ENCODE measurements at places on chromosomes 3 and 15.

- DNase-seq, result no peak
These were observed 168.1 kb downstream of the NEK11 start for GRCh38 chr3:131194816-131195215.

GRCh38 chr15:67957435-67958132, 96.5 kb upstream of the PIAS1 start:
- no peak for DNase-seq

GRCh38 chr3:178340506-178340905, 195.7 kb upstream of the KCNMB2 start:
- DNase-seq, result no peak

DNA sequence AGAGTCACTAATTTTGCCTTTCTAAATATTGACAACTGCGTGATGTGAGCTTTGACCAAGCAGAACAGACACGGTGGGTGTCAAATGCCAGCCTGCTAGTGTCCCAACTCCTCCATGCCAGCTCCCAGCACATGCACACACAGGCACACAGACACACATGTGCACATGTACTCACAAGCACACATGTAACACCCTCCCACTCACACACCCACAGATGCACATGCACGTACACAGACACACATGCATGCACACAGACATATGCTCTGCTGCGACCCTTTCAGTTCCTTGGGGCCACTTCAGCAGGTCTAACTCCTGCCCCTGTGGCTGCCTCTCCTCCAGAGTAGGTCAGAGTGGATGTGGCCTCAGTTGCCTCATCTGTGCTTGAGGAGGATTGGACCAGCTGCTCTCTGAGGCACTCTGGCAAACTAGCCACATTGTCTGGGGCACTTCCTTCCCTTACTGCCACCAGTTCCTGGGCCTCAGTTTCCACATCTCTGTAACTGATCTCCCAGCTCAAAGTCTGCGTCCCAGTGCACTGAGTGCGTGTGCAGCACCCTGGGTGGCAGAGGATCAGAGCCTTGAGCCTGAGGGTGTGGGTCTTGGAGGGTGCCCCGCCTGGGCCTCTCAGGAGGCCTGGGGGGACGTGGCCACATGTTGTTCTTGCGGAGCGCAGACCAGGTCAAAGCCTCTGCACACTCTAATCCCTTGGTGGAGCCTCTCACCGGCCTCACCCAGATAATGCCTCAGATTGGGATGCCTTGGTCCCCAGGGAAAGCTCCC, 55.0 kb upstream of the PRR23E start:
- no peak for DNase-seq

GRCh38 chr15:66774001-66774814, 72.2 kb downstream of the SMAD6 start:
- peak; percentile 11 for DNase-seq

DNA sequence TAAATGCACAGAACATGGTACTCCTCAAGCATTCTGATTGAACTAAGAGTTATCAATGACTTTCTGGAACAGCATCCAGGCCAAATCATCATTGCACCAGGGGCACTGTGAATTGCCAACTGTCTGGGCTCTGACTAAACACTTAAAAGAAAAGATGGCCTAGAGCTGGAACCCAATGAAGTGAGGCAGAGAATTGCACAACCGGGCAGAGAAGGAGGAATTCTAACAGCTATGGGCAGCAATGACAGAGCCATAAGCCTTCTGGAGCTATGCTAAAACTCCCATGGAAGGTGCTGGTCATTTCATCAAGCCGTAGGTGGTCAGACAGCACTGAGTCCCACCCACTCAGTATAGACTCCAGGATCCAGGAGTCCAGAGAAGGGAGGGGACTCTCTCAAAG, 48.1 kb upstream of the OXTR start:
- DNase-seq, result no peak

GRCh38 chr15:90358124-90359033, 6.3 kb downstream of the ZNF774 start:
- DNase-seq, result no peak

GRCh38 chr3:124172816-124173215, 180.9 kb upstream of the ROPN1 start:
- no peak for DNase-seq

DNA sequence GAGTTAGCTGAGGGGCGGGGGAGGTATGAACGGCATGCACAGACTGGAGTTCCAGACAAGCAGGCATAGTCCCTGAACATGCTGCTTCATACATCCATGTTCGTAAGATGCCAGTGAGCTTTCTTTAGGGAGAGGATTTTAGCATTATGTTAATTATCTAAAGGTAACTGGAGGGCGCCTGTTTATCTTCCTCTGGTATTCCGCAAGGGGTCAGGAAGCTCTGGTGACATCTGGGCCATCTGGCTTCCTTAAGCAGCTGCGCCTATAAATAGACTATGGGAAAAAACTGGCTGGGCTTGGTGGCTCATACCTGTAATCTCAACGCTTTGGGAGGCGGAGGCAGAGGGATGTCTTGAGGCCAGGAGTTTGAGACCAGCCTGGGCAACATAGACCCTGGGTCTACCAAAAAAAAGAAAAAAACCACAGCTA, 1.5 kb upstream of the FBXO22 start:
- DNase-seq, result no peak

GRCh38 chr15:40469776-40470390, 901 bp upstream of the CHST14 start:
- DNase-seq, result no peak

DNA sequence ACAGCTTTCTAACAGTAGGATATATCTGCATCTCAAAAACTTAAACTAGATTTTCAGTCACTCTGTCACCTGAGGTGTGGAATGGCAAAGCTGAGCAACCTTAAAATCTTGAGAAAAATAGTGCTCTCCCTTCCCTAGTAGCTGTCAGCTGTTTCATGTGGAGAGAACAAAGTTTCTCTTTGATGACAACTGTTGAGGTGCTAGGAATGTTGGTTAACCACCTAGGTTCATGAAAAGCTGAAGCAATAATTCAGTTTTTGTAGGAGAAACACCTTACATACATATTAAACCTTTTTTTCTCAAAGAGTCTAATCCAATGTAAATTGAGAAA, 40.8 kb downstream of the TCF12 start:
- DNase-seq, result no peak

GRCh38 chr15:96627031-96627568, 296.6 kb downstream of the NR2F2 start:
- no peak for DNase-seq

DNA sequence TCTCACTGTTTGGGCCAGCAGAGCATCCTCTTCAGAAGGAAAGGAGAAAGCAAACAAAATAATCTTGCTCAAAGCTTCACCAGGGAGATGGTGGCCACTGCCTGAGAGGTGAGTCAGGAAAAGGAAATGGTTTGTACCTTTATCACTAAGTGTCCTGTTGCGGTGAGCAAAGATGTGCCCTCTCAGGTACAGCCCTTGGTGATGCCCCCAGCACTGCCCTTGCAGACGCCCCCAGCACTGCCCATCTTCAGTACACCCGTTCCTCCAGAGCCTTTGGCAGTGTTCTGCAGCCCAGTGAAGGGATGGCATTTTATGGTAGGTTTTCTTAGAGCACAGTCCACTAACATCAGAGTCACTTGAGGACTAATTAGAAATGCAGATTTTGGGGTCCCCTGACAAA, 92.3 kb downstream of the ZNF621 start:
- no peak for DNase-seq

GRCh38 chr15:97929456-97930229, 30.9 kb upstream of the ARRDC4 start:
- DNase-seq, result no peak

DNA sequence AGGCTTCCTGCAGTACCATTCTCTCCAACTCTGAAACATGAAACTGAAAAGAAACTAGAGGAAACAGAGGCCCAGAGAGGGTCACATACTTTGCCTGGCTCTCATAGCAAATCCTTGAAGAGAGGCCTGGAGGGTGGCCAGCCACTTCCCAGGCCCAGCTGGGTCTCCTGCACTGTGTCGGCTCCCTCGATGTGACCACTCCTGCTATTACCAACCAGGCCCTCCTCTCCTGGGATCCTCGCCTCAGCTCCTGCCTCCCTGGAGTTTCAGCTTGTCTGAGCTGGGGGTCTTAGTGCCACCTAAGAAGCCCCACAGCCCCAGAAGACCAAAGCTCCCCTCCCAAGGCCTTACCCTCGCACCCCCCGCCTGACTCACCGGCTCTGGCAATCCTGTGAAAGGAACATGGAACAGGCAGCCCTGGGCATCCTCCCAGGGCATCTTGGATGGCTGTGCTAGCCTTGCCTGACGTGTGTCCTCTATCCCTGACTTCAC, 4.6 kb downstream of the LOXL1 start:
- no peak for DNase-seq

DNA sequence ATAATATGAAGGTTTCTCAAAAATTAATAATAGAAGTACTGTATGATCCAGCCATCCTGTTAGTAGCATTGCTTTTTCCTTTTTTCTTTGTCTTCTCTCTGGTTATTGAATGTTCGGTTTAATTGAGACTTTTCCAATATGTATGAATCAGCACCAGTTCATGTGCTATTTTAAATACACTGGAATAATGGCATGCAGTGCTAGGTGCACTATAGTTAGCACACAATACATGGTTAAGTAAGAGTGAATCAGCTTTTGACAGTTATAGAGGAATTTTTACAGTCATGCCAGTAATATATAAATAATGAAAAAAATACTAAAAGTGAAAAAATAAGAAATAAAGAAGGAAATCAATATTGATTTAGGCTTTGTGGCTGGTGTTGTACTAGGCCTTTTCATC, 113.8 kb upstream of the STRIT1 start:
- no peak for DNase-seq

- no peak for DNase-seq
These were observed 24.7 kb upstream of the BSN start for GRCh38 chr3:49529567-49529966.

GRCh38 chr3:100261485-100261903, 702 bp downstream of the TBC1D23 start:
- DNase-seq, result no peak

DNA sequence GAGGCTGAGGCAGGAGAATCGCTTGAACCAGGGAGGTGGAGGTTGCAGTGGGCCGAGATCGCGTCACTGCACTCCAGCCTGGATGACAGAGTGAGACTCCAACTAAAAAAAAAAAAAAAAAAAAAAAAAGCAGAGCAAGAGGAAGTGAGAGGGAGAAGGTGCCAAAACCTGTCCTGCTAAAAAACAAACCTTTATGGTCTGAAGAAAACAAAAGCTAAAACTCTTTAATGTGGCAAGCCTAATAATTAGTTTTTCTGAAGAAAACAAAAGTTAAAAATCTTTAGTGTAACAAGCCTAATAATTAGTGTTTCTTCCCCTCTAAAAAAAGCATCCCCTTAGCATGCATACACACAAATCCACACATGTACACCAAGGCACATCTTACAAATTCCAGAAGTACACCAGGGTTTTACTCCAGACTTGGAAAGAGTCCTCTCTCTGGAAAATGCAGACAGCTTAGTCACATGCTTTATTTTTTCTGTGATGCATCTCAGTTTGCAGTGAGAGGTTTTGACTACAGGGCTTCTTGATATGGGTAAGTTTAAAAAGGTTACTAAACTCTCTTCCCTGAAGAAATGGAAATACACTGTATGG, 65.9 kb downstream of the HACD2 start:
- DNase-seq, result no peak

- no peak for DNase-seq
These were observed 20.2 kb downstream of the MAGEF1 start for GRCh38 chr3:184691397-184692231.

- DNase-seq, result no peak
These were observed 27.7 kb downstream of the BLM start for GRCh38 chr15:90744759-90745402.

- no peak for DNase-seq
These were observed 149.8 kb downstream of the TMCO5A start for GRCh38 chr15:38084289-38084688.

DNA sequence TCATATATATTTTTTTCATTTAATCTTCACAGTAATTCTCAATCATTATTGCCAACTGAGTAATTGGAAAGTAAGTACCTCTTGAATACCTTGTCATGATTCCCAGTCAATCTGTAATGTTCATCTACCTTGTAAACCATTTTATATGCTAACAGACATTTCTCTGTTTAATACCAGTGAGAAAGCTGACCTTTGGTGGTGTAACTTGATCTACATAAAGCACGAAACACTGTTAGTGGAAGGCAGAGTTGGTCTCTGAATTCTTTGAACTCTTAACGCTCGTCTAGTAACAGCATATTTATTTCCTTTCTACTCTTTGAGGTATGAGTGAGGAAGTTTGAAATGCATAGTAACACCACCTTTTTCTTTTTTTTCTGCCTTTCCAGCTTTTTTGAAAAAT, 59.5 kb downstream of the SLC25A26 start:
- no peak for DNase-seq

DNA sequence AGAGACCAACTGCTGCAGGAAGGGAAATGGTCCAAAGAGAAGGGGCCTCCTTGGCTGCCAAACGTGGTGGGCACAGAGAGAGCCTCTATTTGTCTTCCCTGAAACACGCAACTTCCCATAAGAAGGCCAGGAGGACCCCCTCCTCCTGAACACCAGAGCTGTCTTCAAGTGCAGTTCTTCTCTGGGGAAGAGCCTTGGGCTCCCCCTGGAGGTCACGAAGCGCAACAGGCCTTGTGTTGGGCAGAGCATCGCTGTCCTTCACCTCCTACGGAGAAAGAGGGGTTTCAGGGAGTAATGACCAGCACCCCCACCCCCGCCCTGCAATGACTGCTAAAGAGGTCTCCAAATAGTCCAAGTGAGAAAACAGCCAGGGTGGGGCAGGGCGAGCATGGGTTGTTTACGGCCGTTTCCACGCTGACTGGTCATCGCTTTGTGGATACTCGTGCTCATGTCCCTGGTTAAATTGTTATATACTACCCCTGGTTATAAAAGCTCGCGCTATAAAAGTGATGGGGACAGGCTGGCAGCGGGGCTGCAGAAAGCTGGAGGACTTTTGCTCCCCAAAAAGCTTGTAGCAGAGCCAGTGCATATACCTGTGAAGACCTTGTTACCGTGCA, 397.5 kb upstream of the ATP10A start:
- DNase-seq, result peak; percentile 3

DNA sequence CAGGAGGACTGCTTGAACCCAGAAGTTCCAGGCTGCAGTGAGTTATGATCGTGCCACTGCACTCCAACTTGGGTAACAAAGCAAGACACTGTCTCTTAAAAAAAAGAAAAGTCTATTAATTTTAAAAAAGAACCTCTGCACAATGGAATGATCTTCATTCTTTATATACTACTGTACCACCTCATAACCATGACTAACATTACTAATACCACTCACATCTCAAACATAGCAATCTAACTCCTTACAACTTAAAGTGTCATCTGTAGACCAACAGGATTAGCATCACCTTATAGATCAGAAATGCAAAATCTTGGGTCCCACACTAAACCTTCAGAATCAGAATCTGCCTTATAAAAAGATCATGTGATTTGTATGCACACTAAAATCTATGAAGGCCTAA, 48.8 kb upstream of the MAP4 start:
- no peak for DNase-seq

DNA sequence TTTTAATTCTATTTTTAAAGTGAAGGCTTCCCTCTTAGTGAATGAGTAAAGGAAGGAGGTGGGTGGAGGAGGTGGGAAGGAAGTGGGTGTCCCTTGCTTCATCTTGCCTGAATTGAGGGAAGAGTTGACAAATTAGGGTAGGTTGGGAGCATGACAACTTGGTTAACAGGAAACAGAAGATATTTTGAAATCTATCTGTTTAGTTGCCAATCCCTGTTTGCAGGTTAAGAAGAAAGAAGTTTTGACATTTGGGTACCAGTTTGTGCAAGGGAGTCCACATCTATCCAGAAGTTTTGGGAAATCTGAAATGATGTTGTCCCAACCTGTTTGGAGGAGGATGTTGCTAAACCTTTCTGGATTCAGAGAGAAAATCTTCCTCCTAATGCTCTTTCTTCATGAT, 204.1 kb upstream of the SUCLG2 start:
- no peak for DNase-seq

Data from activated CD4-positive, alpha-beta T cell treated with anti-CD3 and anti-CD28 coated beads, Interleukin-2, amount 50 U/mL, for 4 hours (primary cell).